ENCODE measurements at places on chromosomes 13 and 19.

DNA sequence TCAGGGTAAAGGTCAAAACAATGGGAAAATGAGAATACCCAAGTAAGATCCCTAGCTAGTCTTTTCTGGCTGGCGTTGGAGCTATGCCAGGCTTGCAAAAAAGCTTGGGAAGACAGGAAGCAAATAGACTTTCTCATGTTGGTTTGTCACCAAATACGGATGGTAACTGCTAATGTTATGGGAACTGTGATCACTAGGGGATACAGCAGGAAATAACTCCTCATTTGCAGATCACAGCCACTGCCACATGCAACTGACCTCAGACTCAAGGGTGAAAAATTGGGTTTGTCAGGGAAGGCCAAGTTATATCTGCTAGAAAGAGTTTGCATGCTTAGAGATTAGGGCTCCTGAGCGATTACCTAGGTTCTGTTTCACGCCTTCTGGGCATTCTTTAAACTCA is 162.9 kb downstream of the NHLRC3 start:
- DNase-seq: peak; percentile 22

- DNase-seq: no peak
Observed at GRCh38 chr13:97615266-97615665, 181.3 kb downstream of the RAP2A start.

- no peak for DNase-seq
Observed at GRCh38 chr19:19711934-19712828, 20.7 kb downstream of the ZNF14 start.

DNA sequence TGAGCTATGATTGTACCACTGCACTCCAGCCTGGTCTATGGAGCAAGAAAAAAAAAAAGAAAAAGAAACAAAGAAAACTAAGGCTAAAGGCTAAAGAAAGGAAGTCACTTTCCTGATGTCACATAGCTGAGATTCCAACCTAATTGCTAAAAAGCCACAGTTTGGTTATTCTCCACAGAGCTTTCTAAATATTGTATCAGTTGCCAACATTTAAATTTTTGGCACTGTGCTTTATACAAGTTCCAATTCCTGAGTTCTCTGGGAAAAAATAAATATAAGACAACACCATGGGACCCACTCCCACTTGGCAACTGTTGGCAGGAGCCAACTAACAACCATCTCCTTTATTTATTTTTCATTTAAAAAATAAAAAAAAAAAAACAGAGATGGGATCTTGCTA is 11.2 kb upstream of the LYPD3 start:
- no peak for DNase-seq

GRCh38 chr13:72820156-72820897 is 38.4 kb downstream of the PIBF1 start:
- no peak for DNase-seq
